ENCODE measurements at places on chromosomes 3 and 15.

GRCh38 chr3:40961104-40961857 lies 238.0 kb upstream of the CTNNB1 start:
- no peak overlapping the region for H3K4me3 ChIP-seq
- no peaks in the 10 kb centered on the region for H3K27me3 ChIP-seq
- no peak for DNase-seq
- no peaks in the 10 kb centered on the region for H3K36me3 ChIP-seq
- H3K27ac ChIP-seq: no peak overlapping the region

DNA sequence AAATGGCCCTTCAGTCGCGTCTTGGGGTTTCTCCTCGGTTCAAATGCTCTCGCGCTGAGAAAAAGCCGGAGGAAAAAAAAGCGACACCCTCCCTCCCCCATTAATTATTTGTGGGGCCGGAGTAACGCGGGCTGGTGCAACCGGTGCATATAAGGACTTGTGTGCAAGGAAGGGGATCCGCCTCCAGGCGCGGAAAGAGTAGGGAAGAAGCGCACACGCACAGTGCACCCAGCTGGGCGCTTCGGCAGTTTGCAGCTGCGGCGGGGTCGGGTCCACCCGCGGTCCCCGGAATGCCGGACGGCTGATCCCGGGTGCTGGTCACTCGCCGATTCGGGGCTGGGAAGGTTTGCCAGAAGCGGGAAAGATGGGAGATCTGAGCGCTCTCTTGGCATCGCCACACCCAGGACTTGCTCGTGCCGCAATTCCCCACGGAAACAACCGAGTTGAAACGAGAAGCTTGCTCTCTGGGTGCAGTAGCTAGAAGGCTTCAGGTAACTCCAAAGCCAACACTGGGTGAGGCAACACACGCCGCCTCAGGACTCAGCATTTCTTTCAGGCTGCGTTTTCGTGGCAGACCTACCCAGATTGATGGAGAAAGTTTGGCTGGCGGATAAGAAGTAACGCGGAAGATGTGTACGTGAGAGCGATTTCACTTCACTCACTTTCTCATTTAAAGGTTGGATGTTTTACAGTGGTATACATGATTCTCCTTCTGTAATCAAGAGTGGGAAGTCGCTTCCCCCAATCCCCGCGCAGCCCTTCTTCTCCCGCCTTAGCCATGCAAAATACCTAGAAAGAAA lies 720 bp upstream of the TNIK start:
- no peaks in the 10 kb centered on the region for H3K27me3 ChIP-seq
- H3K4me1 ChIP-seq: peaks cover 32% of the 10 kb centered on the region
- no peaks in the 10 kb centered on the region for H3K36me3 ChIP-seq
- peak overlapping the region; percentile 75 for H3K4me3 ChIP-seq

DNA sequence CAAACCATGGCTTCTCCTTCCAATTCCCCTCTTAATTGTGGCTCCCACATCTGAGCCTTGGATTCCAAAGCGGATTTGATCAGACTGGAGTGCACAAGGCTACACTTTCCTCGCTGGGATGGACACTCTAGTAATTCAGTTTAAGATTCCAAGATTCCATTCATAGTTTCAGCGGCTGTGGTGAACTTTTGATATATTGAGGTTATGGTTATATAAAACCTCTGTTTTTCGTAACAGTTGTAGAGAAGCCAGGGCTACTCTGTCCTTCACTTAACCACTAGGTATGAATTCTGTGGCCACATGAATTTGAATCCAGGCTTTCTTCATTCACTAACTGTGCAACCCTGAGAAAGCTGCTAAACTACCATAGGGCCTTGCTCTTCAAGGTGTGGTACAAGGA lies 67.9 kb upstream of the KY start:
- H3K27me3 ChIP-seq: no peaks in the 10 kb centered on the region
- no peak for DNase-seq
- no peak overlapping the region for H3K4me3 ChIP-seq

DNA sequence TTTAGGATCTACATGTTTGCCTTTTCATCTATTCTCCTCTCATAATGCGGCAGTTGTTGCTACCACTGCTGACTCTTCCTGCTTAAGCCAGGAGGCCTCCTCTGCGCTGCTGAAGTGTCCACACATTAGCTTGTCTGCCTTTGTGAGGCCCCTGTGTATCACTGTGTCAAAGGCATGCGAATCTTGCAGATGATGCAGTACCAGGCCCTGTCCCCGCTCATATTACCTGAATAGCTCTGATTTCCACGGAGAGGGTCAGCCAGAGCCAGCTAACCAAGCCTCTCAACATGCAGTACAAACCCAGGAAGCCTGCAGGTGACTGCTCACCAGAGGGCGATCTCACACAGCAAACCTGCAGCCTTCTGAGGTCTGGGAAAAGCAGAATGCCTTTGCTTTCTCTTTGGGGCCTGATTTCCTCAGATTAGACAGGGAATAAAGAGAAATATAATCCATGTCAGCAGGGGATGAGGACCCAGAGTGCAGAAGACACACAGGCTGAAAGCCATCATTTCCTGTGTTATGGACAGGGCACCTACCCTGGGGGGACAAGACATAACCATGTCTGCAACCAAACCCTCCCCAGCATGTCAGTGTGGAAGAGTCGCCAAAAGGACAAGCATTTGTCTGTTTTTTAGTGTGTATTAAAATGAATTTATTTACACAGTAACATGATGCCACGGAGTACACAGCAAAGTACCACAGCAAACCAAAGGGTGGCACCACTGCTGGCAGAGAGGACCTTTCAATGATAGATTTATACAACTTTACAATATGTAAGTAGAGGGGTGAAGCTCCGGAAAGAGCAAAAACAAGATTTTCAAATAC lies 36.8 kb upstream of the TSPAN3 start:
- H3K36me3 ChIP-seq: no peaks in the 10 kb centered on the region
- no peak overlapping the region for H3K27ac ChIP-seq
- DNase-seq: peak; percentile 20
- H3K4me1 ChIP-seq: no peaks in the 10 kb centered on the region
- H3K27me3 ChIP-seq: no peaks in the 10 kb centered on the region

DNA sequence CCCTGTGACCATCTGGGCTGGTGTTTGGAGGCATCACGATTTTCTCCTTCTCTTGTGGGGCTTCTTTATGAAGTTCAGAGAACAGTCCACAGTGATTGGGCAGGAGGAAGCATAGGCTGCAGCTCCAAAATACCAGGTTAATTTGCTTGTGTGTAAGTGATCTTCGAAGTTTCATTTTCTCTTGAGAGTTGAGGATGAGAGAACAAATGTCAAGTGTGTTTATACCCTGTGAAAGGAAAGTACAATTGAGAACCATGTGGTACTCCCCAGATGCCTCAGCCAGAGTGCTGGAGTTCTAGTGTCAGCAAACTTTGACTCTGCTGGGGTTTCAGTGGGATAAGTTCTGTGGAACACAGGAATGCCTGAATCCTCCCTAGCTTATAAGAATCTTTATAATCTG lies 357.1 kb upstream of the CFAP20DC start:
- H3K4me1 ChIP-seq: no peaks in the 10 kb centered on the region
- no peak for DNase-seq

DNA sequence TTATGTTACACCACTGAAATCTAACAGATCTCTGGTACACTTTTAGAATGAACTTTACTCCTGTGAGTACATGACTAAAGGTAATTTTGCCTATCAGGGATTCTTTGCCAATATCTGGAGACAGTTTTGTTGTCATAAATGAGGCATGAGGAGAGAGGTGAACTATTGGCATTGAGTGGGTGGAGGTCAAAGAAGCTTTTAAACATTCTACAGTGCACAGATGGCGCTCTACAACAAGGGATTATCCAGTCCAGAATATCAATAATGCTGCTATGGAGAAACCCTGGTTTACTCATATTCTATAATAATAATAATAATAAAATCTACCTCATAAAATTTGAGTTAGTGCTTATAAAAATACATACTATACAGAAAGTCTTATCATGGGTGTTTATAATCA lies 702.3 kb downstream of the SI start:
- no peaks in the 10 kb centered on the region for H3K4me1 ChIP-seq
- no peak overlapping the region for H3K4me3 ChIP-seq
- no peak overlapping the region for H3K27ac ChIP-seq
- no peaks in the 10 kb centered on the region for H3K36me3 ChIP-seq
- no peak for DNase-seq
- no peaks in the 10 kb centered on the region for H3K27me3 ChIP-seq

GRCh38 chr15:86624261-86625036 lies 544.8 kb downstream of the AGBL1 start:
- no peak overlapping the region for H3K27ac ChIP-seq
- DNase-seq: peak; percentile 42
- H3K27me3 ChIP-seq: peaks cover 5% of the 10 kb centered on the region
- no peaks in the 10 kb centered on the region for H3K36me3 ChIP-seq
- no peaks in the 10 kb centered on the region for H3K4me1 ChIP-seq

GRCh38 chr3:5056111-5056391 lies 66.0 kb upstream of the ARL8B start:
- H3K27ac ChIP-seq: no peak overlapping the region
- H3K4me3 ChIP-seq: no peak overlapping the region
- no peaks in the 10 kb centered on the region for H3K36me3 ChIP-seq
- no peaks in the 10 kb centered on the region for H3K27me3 ChIP-seq

GRCh38 chr3:188868803-188869202 lies 303.0 kb upstream of the TPRG1 start:
- no peak overlapping the region for H3K27ac ChIP-seq
- H3K27me3 ChIP-seq: no peaks in the 10 kb centered on the region
- no peak overlapping the region for H3K4me3 ChIP-seq
- DNase-seq: no peak
- no peaks in the 10 kb centered on the region for H3K4me1 ChIP-seq

- H3K27ac ChIP-seq: no peak overlapping the region
- no peak overlapping the region for H3K4me3 ChIP-seq
- peaks cover 33% of the 10 kb centered on the region for H3K4me1 ChIP-seq
These were observed 1.8 kb upstream of the CTDSPL start for GRCh38 chr3:37859908-37860199.

GRCh38 chr3:193790086-193790990 lies 197.3 kb downstream of the OPA1 start:
- no peak overlapping the region for H3K4me3 ChIP-seq
- H3K4me1 ChIP-seq: peaks cover 6% of the 10 kb centered on the region
- DNase-seq: no peak
- H3K36me3 ChIP-seq: no peaks in the 10 kb centered on the region
- no peak overlapping the region for H3K27ac ChIP-seq
